ENCODE measurements at places on chromosomes 11 and 22.

GRCh38 chr11:71240061-71240690 is 12.2 kb downstream of the SHANK2 start:
- no peak for DNase-seq

DNA sequence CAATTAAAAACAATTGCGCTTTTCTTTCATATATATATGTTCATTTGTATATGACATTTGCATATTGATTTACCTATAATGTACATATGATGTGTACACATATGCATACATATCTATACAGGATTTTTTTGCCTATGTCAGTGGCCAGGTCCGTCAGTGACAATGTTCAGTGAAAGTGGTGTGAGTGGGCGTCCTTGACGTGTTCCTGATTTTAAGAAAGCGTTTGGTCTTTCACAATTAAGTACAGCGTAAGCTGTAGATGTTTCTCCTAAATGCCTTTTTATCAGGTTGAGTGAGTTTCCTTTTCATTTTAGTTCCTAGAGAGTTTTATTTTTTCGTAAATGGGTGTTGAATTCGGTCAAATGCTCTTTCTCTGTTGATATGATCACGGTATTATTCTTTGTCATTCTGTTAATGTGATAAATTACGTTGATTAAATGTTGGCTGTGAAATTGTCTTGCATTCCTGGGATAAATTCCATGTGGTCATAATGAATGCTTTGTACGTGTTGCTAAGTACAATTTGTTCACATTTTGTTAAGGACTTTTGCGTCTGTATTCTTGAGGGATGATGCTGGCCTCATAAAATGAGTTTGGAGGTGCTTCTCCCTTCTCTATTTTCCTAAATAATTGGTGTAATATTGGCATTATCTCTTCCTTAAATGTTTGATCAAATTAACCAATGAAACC is 10.6 kb upstream of the GNB1L start:
- no peak for DNase-seq

- no peak for DNase-seq
These were observed 7.2 kb upstream of the MOB2 start for GRCh38 chr11:1493650-1494244.

DNA sequence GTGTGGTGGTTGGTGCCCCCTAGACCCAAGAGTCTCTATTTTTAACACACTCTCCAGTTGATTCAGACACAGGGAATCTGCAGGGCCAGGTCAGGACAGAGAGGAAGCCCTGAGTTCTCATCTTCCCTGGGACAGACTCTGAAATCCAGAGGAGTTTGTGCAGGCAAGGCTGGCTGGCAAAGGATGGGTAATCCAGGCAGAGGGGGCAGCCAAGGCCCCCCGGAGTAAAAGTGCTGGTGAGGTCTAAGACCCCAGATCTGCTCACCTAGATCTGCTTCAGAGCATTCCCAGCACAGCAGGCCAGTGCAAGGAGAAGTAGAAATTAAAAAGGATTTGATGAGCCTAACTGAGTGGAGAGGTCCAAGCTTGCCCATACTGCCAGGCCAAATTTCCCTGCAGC is 40.6 kb upstream of the MN1 start:
- no peak for DNase-seq

GRCh38 chr11:4459500-4459899 is 10.4 kb downstream of the OR52K2 start:
- no peak for DNase-seq

DNA sequence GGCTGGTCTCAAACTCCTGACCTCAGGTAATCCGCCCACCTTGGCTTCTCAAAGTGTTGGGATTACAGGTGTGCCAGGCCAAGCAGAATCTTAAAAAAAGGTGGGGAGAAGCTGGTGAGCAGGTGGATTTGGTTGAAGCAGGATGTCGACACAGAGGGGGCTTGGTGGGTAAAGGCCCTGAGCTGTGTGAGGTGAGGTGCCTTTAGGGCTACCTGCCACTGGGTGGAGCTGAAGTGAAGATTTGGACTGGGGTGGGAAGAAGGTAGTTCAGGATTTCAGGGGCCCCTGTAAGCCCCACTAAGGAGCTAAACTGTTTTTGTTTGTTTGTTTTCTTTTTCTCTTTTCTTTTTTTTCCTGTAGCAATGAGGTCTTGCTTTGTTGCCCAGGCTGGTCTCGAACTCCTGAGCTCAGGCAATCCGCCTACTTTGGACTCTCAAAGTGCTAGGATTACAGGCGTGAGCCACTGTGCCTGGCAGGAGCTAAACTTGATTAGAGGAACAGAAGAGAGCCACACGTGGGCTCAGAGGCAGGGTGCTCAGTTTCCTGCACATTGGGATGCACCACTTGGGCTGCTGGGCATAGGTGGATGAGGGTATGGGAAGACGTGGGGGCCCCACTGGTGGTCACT is 6.0 kb downstream of the P2RX6 start:
- no peak for DNase-seq

DNA sequence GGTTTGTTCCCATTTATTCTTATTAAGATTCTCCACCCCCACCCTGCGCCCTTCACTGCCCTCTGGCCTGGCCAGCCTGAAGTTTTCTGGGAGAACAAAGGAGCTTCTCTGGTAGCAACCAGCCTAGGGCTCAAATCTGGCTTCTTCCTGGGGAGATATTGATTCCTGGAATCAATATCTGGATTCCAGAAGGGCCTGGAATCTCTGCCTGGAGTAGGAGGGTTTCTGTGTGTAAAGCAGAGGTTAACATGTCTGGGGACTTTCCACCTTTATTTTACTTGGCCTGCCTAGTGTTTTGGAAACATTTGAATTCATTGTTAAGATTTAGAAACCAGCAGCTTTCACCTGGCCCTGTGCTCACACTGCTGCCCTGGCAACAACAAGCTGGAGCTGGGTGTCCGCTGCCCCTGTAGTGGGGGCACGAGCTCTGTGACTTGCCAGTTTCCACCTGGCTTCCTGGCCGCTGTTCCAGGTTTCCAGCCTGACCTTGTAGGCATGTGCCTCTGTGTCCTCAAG is 5.5 kb downstream of the C11orf91 start:
- DNase-seq: no peak

- DNase-seq: no peak
These were observed 170.0 kb downstream of the NCAM1 start for GRCh38 chr11:113131036-113131775.

DNA sequence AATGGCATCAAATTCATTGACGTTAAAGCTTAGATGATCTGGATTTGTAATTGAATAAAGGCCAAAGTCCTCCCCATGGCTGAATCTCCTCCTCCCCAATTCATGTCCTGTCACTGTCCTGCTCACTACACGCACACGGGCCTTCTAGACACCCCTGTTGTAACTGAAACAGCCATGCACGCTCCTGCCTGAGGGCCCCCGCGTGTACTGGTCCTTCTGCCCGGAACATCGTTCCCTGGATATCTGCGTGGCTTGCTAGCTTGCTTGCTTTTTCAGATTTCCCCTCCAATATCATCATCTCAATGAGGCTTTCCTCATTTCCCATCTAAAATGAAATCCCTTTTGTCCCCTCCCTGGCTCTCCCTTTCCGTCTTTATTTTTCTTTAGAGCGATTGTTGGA is 15.3 kb downstream of the PKNOX2 start:
- no peak for DNase-seq

Measured in activated T-cell treated with anti-CD3 and anti-CD28 coated beads for 24 hours (primary cell).